ENCODE measurements at places on chromosomes 5 and 9.

DNA sequence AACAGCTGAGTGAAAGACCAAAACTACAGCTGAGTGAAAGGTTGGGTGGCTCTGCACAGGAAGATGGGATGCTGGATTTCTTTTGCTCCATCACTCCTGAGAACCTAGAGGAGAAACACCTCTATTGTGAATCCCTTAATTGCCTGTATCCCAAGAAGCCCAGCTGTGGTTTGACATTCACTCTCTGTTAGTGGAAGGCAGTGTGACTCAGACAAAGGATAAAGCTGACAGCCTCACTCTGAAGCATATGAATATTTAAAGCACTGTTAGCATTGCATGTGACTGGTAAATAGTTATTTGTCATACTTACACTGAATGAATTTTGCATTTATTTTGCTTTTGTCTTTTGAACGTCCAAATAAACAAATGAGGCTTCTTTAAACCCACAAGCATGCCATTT lies 367.1 kb upstream of the RIOK2 start:
- no peak for DNase-seq

GRCh38 chr9:99076483-99077171 lies 28.3 kb upstream of the TGFBR1 start:
- DNase-seq = peak; percentile 44

- DNase-seq = no peak
Measured at GRCh38 chr5:168780888-168781287, 201.7 kb upstream of the PANK3 start.

DNA sequence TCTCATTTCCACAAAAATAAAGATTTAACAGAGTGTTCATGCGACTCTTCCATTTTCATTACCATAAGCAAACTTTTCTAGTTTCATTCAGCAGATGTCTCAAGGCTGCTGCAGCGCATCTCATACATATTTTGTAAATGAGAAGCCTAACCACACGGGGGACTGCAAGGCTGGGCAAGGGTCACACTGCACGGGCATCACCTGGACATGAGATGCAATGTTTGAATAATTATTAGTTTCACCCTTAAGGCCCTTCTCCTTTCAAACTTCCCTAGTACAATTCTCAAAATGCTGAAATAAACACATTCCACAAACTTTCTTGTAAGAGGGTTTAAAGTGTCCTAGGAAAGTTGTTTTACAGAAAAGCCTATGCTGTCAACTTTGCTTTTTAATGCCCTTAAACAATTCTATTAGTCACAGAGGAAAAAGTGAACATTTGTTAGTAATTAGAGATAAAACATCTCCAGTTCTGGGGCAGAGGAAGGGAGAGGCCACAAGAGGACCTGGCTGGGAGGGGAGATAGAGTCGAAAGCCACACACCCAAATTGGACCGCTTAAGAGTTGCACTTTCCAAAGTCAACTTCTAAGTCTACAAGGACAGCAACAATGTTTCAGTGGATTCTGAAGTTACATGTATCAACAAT lies 1.3 kb downstream of the DENND1A start:
- DNase-seq = no peak

GRCh38 chr9:15867988-15868387 lies 315.1 kb downstream of the CCDC171 start:
- DNase-seq = no peak

GRCh38 chr5:142281008-142281367 lies 43.8 kb downstream of the SPRY4 start:
- DNase-seq = no peak

DNA sequence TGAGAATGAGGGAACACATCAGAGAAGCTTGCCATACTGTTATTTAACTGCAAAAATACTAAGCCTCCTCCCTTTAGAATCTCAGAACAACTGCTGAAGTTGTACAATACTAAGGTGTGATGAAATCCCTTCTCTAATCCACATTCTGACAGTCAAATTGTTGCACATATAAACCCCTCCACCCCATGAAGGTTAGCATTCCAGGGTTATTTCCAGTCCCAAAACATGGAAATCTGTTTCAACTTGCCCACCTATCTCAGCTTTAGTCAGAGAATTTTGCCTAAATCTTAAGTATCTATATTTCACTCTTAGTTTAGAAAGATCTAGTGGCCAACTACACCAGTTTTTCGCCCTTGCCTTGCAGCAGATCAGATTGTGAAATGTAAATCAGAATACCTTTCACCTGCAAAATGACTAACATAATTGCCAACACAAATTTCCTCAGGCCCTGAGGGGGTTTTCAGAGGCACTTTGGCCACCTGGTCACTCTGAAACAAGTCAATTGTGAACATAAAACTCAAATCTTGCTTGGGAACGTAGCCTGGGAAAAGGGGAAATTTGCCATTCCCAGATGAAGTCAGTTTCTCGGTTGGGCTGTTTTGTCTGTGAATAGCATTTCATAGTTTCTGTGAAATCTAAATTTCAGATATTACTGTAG lies 93.9 kb downstream of the EFNA5 start:
- DNase-seq = no peak

DNA sequence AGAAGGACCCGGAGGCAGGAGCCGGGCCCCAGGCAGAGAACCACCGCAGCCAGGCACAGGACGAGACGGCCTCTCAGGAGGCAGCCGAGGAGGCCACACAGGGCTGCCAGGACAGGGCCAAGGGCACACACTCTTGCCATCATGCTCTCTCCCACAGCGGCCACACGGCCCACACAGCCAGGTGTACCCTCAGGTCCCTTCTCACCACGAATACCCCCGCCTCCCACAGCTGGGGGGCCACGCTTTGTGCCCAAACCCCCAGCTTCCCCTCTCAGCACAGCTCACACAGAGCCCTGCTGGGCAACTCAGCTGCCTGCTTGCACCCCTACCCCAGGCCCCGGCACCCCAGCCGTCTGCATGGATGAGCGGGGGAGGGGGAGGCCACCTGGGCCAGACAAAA lies 5.3 kb downstream of the SSNA1 start:
- DNase-seq = no peak

GRCh38 chr9:37550781-37551180 lies 25.4 kb downstream of the FBXO10 start:
- no peak for DNase-seq

DNA sequence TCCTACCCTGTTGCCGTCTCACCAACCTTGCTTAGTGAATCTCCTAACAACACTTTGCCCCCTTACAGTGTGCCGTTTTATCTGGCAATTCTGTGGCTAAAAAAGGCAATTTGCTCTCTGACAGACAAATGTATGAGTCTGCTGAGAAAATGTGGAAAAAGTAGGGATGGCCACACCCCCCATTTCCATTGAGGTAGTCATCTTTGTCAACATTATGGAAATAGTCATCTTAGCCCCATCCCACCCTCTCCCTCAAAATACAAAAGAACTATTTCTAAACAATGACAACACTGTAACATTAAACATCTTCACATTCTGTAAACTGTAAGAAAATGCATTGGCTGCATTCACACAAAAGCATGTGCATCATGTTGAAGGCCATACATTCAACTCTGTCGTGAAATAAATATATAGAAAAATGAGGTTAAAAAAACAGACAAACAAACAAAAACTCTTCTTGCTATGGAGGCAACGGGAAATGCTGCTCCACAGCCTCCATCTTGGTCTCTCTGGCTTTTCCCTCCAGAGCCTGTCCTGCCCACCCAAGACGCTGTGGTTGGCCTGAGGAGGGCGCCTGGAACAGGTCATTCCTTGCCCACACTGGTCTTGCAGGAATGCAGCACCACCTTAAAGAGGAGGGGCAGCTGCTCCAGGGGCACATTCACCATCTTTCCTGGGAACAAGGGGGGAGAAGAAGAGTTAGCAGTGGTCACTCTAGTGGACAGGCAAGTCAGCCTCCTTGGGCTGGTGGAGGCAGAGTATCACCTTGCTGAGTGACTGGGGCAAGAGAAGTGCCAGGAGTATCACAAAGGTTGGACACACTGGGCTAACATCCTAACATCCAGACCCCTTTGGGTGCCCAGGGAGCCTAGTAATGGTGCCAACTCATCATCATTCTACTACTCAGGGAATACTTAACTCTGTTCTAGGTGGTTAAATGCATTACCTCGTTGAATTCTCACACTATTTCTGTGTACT lies 15.2 kb upstream of the NR5A1 start:
- DNase-seq = no peak

- no peak for DNase-seq
Measured at GRCh38 chr5:172558076-172558976, 82.7 kb upstream of the NEURL1B start.

GRCh38 chr5:107705402-107706014 lies 34.8 kb upstream of the EFNA5 start:
- DNase-seq = no peak

DNA sequence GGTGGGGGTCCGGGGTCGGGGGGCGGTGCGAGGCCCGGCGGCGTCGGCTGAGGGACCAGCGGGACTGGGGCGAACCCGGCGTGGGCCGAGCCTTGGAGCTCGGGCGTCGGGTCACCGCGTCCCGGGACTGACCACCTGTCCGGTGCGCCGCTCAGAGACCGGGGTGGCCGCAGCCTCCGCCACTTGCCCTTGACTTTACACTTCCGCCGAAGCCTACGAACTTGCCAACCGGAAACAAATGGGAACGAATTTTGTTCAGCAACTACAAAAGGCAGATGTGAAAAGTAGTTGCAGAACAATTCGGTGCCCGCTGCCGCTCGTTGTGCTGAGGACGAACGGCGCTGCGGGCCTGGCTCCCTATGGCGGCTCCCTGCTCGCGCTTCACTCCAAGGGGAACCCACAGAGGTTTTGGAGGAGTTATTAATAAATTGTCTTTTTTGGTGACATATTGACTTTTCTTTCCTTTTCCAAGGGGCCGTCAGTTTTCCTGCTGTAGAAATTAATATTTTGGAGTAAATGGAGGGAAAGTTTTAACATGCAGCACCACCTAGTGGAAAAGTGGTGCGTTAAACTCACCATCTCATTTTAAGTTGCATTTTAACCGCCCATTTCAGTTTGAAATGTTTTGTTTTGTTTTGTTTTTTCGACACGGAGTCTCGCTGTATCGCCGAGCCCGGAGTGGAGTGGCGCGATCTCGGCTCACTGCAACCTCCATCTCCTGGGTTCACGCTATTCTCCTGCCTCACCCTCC lies 490 bp downstream of the PCBD2 start:
- DNase-seq = peak; percentile 57

- DNase-seq = no peak
Measured at GRCh38 chr5:60722416-60722815, 22.4 kb upstream of the DEPDC1B start.

GRCh38 chr5:148993283-148993936 lies 69.5 kb downstream of the SH3TC2 start:
- DNase-seq = no peak

DNA sequence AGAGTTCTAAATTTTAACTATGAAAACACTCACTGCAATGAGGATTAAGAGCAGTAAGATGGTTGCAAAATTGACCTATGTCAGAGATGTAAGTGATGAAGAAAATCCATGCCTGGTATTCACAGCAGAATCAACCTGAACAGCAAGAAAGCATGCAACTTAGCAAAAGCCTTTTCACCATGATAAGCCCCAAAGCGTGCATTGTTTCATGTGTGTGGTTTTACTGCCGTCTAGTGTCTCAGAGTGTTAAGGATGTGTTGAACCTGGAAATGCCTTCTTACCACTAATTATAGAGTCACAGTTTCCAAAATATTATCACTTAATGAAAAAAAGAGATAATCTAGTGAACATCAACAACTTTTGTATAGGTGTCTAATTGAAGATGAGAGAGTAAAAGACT lies 415.2 kb upstream of the TRPC7 start:
- DNase-seq = no peak

DNA sequence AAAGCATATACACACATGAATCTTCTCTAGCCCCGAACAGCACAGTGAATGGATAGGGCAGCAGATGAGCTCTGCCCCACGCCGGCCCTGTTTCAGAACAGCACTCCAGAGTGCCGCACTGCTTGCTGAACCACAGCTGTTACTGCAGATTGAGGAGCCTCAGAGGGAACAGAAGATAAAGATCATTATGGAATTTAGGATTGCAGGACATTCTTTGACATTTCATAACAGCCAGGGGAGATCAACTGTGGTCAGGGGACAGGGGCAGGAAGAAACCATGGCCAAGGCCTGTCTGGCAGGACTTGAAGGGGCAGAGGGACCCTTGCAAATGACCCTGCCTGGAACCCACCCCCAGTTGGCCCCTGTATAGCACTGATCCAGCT lies 20.6 kb downstream of the IRF1 start:
- no peak for DNase-seq

DNA sequence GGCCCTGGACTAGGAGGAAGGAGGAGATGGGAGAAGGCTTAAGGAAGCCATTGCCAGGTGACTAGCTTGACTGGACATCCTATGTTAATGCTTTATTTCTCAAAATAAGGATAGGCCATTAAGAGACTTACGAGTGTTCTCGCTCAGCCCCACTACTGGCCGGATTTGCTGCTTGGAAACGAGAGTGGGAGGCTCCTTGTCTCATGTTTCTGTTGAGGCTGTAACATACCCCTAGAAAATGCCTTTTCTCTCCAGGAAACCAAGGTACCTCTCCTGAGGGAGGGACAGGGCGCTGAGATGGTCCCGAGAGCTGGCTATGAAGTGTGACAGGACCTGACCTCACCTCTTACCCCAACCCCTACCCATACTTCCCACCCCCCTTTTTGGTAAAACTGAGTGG lies 60.0 kb downstream of the RALGPS1 start:
- no peak for DNase-seq

DNA sequence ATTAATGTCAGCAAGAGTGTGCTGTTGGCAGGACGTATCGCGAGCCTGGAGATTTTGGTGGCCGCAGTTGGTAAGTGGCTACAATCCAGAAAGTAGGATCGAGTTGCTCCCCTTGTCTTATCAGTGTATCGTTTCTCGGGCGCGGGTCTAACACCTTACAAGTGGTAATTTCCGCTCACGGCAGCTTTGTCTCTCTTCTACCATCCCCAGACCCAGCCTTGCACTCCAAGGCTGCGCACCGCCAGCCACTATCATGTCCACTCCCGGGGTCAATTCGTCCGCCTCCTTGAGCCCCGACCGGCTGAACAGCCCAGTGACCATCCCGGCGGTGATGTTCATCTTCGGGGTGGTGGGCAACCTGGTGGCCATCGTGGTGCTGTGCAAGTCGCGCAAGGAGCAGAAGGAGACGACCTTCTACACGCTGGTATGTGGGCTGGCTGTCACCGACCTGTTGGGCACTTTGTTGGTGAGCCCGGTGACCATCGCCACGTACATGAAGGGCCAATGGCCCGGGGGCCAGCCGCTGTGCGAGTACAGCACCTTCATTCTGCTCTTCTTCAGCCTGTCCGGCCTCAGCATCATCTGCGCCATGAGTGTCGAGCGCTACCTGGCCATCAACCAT lies 1.1 kb downstream of the PTGER4 start:
- peak; percentile 37 for DNase-seq

DNA sequence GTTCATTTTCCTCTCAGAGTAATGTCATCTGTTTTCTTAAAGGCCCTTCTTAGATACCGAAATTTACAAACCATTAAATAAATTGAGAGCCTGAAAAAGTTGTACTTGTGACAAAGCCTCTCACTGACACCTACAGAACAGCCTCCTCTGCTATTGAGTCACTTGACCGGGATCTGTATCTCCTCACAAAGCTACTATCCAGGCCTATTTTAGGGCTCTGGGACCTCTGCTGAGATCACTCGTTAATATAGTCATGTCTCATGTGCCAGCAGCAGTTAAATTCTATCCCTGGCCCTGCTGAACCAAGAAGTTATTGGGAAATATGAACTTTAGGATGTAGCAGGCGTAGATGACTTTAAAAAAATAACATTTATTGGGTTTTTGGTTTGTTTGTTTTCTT lies 31.1 kb downstream of the FBXO38 start:
- no peak for DNase-seq
